ENCODE measurements at places on chromosomes 4 and X.

DNA sequence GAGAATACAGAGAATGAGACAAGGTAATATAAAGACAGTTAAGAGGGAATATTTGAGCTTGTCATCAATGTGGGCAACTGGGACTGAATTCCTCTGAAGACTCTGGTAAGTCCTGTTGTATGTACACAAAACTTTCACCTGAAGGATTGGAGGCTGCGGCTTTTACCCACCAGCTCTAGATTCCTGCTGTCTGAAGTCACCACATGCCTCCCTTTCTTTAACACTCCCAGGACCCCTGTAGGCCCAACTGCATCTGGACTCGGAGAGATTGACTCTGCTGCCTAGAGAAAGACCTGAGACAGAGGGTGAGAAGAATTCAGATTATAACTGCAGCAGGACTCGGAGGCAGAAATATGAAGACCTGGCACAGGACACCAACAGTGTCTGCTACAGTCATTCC is 1048.0 kb downstream of the PDHA2 start:
- no peak for DNase-seq

DNA sequence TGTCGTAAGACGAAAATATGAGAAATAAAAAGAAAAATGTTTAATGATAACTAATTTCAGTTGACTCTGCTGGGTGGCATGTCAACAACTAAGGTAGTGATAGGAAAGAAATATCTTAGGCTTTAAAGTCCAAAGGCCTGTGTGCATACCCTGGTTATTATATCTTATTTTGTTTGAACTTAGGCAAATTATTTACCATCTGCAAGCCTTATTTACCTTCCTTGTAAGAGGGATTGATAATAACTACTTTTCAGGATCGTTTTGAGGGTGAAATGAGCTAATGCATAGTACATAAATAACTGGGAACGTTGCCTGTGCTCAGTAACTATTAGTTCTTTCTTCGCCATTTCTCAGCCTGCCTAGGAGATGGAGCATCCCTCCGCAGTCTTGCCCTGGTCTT is 41.6 kb upstream of the TAB3 start:
- DNase-seq, result no peak

- DNase-seq, result peak; percentile 71
These were observed 41.6 kb upstream of the UGT2B7 start for GRCh38 chr4:69054578-69055200.

GRCh38 chrX:110561034-110561433 is 202.4 kb downstream of the RTL9 start:
- no peak for DNase-seq

GRCh38 chr4:187304133-187304532 is 580.5 kb upstream of the FAT1 start:
- DNase-seq, result no peak

DNA sequence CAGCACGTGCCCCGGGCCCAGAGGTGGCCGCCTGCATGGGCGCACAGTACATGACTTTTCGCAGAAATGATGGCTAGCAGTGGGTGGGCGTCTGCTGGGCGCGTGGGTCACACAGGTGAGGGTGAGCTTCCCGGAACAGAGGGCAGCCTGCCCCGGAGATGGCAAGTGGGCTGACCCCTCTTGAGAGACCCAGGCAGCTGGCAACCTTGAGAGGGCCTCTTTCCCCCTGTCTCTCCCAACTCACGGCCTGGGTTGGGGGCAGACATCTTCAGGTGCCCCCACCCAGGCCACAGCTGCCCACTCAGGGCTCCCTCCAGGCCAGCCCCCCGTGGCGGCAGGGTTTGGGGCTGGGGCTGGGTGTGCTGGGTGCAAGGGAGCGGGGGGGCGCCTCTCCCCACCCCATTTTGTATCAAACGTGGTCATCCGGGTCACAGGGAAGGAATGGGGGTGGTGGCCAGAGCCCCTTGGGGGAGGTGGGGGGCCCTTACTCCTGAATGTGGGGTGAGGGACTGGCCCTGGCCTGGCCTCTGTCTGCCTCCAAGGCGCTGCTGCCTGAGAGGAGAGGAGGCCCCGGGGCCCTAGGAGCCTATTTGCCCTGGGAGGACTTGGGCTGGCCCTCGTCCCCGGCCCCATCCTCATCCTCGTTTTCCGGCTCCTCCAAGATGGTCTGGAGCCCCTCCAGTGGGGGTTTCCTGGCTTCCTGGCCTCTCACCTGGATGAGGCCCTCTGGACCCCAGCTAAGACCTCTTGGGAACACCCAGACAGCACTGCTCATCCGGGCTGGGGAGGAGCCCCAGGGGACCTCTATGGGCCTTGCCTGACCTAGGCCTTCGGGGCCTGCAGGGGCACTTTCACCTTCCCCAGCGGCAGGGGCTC is 4.6 kb downstream of the PNMA6E start:
- no peak for DNase-seq

GRCh38 chrX:23374291-23374690 is 39.6 kb downstream of the PTCHD1 start:
- DNase-seq, result no peak

DNA sequence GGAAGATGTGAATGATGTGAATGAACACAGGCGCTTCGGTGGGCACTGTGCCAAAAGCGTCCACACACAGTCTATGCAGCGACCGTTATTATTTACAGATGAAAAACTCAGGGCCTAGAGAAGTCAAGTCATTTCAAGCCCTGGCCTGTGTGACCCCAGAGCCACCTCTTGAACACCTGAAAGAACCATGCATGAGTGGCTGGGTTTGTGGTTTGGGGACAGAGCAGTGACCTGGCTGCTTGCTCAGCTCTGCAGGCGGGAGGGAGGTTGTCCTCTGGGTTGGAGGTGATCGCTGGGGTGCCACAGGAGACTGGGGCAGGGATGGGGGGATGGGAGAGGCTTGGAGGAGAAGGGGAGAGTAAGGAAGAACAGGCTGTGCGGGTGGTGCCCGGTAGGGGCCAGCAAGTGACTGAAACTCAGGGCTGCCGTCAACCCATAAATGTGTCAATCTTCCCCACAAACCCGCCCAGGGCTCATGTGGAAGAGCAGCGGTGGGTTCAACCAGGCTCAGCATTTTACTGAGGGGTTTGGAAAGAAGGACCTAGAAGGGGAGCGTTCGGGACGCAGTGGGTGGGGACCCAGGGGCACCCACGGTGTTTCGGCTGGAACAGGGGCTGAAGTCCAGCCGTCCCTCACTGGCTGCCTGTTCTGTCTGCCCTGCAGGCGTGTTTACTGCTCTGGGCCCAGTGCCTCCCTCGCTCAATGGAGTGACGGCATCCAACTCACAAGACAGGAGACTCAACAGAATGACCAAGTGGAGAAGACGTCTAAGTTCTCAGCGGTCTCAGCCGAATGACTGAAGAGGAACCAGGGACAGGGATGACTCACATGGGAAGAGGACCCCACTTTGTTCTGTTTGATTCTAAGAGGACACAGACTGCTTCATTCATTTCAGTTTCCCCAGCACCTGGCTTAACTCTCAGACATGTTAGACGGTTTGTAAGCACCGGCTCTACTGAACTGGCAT is 167.8 kb downstream of the AFAP1 start:
- DNase-seq, result no peak

DNA sequence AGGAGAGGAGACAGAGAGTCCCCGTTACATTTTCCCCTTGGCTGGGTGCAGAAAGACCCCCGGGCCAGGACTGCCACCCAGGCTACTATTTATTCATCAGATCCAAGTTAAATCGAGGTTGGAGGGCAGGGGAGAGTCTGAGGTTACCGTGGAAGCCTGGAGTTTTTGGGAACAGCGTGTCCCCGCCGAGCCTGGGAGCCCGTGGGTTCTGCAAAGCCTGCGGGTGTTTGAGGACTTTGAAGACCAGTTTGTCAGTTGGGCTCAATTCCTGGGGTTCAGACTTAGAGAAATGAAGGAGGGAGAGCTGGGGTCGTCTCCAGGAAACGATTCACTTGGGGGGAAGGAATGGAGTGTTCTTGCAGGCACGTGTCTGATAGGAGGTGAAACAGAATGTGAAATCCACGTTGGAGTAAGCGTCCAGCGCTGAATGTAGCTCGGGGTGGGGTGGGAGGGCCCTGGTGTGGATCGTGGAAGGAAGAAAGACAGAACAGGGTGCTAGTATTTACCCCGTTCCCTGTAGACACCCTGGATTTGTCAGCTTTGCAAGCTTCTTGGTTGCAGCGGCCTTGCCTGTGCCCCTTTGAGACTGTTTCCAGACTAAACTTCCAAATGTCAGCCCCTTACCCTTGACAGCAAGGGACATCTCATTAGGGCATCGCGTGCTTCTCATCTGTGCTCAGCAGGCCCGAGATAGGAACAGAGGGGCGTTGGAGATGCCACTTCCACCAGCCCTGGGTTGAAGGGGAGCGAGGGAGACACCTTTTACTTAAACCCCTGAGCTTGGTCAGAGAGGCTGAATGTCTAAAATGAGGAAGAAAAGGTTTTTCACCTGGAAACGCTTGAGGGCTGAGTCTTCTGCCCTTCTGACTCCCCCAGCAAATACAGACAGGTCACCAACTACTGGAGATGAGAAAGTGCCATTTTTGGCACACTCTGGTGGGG is 2.7 kb downstream of the SHOX start:
- no peak for DNase-seq

DNA sequence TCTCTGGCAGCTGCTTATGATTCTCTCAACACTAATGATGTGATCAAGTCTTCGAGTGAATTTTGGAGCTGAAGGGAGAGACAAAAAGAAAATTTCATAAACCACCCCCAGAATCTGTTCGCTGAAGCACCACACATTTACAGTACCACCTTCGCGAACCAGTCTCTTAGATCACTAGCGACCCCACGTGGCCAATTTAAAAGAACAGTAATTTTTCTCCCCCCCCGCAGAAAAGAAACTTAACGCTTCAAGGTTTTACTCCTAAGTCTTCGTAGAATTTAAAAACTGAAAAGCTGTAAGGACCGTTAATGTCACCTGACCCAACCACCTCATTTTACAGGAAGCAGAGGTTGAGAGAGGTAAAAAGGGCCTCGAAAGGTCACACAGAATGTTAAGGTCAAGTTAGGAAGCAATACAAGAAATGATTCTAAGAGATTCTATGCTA is 187.5 kb downstream of the QDPR start:
- DNase-seq, result no peak

DNA sequence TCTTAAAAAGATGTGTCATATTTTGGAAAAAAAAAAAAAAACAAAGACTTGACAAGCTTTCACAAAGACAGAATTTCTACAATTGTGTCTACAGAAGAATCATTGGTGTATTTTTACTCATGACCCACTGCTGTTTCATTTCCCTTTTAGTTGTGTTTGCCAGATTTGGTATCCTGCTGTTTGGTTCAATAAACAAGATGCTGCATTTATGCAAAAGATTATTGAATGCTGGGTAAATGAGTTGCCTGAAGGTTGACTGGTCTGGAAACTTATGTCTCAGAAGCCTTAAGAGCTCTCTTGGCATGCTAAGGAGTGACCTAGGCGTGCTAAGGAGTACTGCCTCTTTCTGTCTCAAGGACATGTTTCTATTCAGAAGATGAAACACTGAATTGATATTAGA is 64.9 kb upstream of the NPY2R start:
- DNase-seq, result no peak

DNA sequence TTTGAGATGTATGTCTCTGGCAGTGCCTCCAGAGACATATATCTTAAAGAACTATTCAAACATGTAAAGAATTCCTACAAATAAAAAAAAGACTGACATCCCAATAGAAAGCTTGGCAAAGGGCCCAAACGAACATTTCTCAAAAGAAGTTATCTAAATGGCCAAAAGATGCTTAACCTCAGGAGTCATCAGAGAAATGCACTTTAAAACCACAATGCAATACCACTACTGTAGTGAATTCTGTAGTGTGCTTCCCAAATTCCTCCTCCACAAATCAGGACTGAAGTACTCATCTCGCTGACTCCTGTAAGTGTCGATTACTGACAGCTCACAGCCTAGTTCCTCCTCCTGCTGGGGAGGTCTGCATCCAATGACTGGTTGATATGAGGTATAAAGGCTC is 129.0 kb upstream of the MAMLD1 start:
- DNase-seq, result no peak

GRCh38 chr4:48190839-48191238 is 56.8 kb upstream of the TXK start:
- no peak for DNase-seq

- no peak for DNase-seq
These were observed 109.7 kb downstream of the NKX6-1 start for GRCh38 chr4:84389406-84389805.

- DNase-seq, result no peak
These were observed 142.1 kb downstream of the APBB2 start for GRCh38 chr4:41072021-41072777.

- no peak for DNase-seq
These were observed 104.9 kb downstream of the ALPK1 start for GRCh38 chr4:112402098-112402497.

DNA sequence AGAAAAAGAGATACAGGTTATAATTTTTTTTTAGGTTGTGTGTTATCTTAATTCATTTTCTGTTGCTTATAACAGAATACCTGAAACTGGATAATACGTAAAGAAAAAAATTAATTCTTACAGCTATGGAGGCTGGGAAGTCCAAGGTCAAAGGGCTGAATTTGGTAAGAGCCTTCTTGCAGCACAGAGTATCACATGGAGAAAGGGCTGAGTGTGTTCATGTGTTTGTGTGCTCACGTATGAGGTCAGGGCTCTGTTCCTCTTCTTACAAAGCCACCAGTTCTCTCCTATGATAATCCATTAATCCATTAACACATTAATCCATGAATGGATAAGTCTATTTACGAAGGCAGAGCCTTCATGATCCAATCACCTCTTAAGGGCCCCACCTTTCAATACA is 8.6 kb upstream of the RAB28 start:
- DNase-seq, result no peak

GRCh38 chr4:184651899-184652298 is 2.4 kb downstream of the PRIMPOL start:
- DNase-seq, result no peak

DNA sequence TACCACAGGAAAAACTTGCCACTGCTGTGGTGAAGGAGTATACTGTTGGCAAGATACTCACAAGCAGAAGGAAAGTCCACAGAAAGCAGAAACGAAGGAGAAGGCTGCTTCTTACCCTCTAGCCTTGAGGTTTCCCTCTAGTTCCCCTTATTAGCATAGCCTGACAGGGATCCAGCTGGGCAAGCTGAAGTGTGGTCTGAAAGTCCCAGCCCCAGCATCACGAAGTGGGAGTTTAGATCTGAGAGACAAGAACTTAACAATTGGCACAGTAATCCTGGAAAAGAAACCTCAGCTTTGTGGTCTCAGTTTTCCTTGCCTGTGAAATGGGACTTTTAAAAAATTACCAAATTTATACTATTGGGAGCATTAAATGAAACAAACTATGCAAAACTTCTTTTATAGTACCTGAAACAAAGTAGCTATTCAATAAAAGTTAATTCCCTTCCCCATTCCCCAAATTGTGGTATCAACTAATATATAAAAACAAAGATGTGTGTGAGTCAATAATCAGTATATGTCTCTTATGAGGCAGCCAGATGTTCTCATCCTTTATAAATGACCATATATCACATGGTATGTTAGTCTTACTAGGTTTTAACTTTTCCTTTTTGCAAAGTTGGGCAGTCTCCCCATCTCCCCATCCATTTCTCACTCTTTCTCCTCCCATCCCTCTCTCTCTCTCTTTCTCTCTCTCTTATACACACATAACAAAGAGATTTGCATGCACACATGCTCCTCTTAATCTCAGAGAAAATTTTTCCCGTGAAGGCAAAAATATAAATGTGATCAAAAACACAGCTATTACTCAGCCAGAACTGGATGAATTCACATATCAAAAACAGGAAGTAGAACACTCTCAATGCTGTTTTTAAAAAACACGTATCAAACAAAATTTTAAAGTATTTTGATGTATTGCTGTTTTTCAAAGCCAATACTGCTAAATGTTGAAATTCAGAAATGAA is 57.8 kb downstream of the SCFD2 start:
- no peak for DNase-seq

GRCh38 chr4:84529169-84529751 is 30.2 kb upstream of the NKX6-1 start:
- DNase-seq, result no peak

Data from non-pigmented ciliary epithelial cell (primary cell).